ENCODE measurements at places on chromosomes 3 and 15.

DNA sequence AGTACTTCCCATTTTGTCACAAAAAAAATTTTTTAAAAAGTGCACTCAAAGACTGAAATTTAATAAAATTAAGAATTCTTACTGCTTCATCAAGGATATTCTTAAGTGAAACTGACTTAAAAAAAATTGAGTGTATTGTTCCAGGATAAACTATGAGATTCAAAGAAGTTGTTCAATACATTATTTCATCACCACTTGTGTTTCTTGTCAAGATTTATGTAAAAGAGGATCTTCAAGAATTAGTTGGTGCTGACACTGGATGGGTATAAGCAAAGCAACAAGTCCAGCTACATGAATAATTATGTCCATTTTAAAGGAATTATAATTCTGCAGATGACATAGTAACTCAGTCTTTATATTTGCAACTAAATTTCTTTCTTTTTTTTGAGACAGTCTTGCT is 4.3 kb upstream of the AP4E1 start:
- DNase-seq = no peak
- no peaks in the 10 kb centered on the region for H3K27me3 ChIP-seq
- no peaks in the 10 kb centered on the region for H3K36me3 ChIP-seq
- H3K4me1 ChIP-seq = peaks cover 5% of the 10 kb centered on the region

GRCh38 chr3:14379843-14380242 is 22.6 kb upstream of the SLC6A6 start:
- H3K4me1 ChIP-seq = no peaks in the 10 kb centered on the region
- no peaks in the 10 kb centered on the region for H3K36me3 ChIP-seq
- DNase-seq = no peak
- no peaks in the 10 kb centered on the region for H3K27me3 ChIP-seq
- H3K27ac ChIP-seq = no peak overlapping the region

DNA sequence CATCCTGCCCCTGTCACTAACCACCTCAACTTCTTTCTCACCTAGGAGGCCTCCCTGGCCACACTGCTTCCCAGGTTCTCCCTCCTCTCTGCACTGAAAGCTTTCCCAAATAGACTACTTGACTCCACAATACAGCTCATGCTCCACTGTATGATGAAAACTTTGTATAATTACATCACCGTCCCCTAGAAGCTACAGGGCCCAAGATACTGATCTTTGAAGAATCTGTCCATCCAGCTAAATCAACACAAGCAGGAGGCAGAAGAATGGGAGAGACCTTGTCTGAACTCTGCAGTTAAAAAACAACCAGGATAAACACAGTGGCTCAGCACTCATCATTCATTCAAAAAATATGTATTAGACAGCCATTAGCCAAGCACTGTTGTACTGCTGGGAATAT is 26.4 kb upstream of the RPS17 start:
- H3K36me3 ChIP-seq = no peaks in the 10 kb centered on the region
- no peak overlapping the region for H3K27ac ChIP-seq
- no peaks in the 10 kb centered on the region for H3K4me1 ChIP-seq

- H3K27me3 ChIP-seq = no peaks in the 10 kb centered on the region
- no peaks in the 10 kb centered on the region for H3K36me3 ChIP-seq
- no peak overlapping the region for H3K27ac ChIP-seq
- no peaks in the 10 kb centered on the region for H3K4me1 ChIP-seq
- no peak for DNase-seq
These were observed 21.2 kb downstream of the STARD5 start for GRCh38 chr15:81302701-81303109.

- no peaks in the 10 kb centered on the region for H3K27me3 ChIP-seq
- H3K4me3 ChIP-seq = no peak overlapping the region
- no peak for DNase-seq
- H3K4me1 ChIP-seq = no peaks in the 10 kb centered on the region
These were observed 25.4 kb downstream of the COMMD2 start for GRCh38 chr3:149726716-149727407.

DNA sequence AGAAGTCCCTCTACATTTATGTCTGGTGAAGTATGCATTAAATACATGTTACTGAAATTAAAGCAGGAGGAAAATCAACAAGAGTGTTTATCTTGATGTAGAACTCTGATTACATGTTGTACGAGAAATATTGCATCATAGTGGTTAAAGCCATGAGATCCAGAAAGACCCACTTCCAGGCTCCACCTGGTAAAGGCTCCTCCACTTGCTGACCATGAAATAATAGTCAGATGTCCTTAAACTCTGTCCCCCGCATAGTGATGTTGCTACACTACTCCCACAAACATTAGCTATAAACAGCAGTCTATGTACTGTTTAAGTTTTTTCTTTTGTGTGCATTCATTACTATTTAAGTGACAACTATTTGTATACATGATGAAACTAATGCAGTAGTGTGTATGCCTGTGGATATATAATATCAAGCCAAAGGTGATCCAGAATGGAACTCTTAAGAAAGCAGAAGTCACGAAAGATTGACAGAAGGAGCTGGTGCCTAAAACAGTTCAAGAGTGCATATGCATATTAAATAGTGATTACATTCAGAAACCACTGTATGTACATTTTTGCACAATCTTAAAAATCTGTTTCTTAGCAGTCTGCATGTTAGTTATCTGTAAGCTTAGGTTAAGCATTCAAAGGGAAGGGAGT is 264.4 kb upstream of the KCNMB2 start:
- no peak for DNase-seq
- no peak overlapping the region for H3K27ac ChIP-seq
- no peaks in the 10 kb centered on the region for H3K4me1 ChIP-seq

DNA sequence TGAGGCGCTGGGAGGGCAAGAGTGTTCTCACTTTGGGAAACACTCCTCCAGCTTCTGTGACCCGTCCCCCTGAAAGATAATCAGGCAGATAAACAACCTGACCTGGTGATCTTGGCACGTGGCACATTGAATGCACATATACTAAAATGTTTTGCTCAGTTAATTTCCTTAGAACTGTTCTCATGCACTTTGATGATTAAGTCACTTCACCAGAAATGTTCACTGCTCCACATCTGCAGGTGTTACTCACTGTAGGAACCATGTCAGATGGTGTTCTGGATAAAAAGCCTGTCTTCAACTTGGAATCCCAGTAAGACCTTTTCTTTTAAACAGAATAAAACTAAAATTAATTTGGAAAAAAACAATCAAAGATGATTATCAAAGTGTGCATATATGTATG is 24.6 kb upstream of the NIPA2 start:
- no peak for DNase-seq
- H3K36me3 ChIP-seq = no peaks in the 10 kb centered on the region
- H3K4me1 ChIP-seq = no peaks in the 10 kb centered on the region
- no peak overlapping the region for H3K4me3 ChIP-seq
- no peak overlapping the region for H3K27ac ChIP-seq

All from colonic mucosa (tissue), 4 donors.